ENCODE measurements at places on chromosomes 5 and 9. TPM values are rescaled to one million over a fixed set of nuclear protein-coding genes. Genes with fewer than 3 reads are reported as not detected.

GRCh38 chr9:128245421-128246151 lies 30.2 kb downstream of the GOLGA2 start:
- DNase-seq: no peak

GRCh38 chr5:139742173-139742903 lies 53.3 kb upstream of the PSD2 start:
- DNase-seq: no peak

ZNF608 gene
- not detected for total RNA-seq

- DNase-seq: no peak
Observed at GRCh38 chr5:14469551-14470377, 111.8 kb upstream of the OTULINL start.

ORM1 gene
- total RNA-seq: not detected

DNA sequence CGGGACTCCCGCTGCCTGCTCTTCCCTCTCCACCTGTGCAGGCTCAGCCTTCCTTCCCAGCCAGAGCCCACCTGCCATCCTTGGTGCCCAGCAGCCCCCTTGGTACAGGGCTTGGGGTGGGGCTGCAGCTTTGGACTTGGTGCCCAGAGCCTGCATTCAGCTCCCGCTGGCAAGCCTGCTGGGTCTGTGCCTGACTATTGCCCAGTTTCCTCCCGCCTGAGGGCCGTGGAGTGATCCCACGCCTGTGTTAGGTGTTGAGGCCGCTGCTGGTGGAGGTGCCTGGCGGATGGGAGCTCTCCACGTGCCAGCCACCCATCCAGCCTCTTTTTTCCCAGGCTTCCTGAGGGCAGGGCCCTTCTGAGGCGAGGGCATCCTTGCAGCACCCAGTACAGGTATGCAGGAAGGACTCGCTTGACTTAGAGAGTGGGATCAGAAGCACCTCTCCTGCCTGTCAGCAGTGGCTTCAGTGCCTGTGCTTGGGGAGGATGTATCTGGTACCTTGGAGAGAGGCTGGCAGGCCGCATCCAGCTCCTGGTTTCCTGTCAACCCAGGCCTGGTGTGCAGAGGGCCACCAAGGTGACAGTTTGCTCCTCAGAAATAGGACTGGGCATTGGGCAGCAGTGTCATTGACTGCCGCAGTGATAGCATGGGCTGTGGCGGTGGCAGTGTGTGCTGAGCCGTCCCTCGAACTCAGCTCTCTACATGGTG lies 7.8 kb downstream of the RXRA start:
- no peak for DNase-seq

- no peak for DNase-seq
Observed at GRCh38 chr9:6907772-6908381, 150.1 kb downstream of the KDM4C start.

DNA sequence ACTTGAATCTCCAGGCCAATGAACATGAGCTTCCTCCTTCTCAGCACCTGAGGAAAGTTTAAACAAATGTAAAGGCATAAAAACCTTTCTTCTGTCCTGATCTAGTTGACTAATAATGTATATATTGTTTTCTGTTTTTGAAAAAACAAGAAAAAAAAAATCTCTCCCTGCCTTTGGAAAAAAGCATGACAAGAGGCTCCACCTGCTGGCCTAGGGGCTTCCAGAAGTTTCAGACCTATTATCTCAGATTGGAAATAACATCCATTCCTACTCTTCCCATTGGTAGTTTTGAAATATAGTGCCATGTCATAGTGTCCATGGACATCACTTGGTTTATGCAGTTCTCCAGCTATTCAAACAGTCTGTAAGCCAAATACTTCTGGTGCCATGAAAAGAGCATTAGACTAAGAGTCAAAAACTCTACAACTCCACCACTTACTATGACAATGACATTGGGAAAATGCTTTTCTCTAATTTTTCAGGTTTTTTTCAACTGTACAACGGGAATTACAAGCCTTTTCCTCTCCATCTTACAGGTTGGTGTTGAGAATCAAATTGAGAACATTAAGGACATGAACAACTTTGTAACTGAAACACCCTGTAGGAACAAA lies 409.6 kb upstream of the MPDZ start:
- DNase-seq: no peak

SPAAR gene
- total RNA-seq: not detected

DNA sequence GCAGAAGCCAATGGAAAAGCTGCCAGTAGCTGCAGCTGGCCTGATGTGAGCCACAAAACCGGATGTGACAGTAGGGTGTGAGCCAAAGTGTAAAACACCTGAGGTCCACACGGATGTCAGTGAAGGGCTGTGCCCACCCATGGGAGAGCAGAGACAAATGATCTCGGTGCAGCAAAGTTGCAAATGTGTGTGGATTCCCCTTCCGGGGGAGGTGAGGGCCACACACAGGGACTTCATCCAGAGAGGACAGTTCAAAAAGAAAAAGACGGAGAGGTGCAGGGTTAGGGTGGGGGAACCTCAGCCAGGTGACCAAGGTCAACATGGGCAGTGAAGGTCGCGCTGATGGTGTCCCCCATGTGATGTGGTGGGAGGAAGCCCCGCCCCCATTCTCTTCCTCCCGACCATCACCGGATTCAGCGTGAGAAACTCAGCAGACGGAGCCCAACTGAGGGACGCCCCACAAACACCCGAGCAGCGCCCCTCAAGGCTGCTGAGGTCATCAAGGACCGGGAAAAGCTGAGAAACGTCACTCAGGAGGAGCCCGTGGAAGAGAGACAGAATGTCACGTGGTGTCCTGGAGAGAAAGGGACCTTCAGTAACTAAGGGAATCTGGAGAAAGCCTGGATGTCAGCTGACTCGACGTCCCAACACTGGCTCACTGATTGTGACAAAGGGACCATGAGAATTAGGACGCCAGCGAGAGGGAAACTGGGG lies 11.4 kb upstream of the PTGDS start:
- DNase-seq: peak; percentile 42

- DNase-seq: peak; percentile 7
Observed at GRCh38 chr5:73693573-73694061, 67.6 kb downstream of the ARHGEF28 start.

DNA sequence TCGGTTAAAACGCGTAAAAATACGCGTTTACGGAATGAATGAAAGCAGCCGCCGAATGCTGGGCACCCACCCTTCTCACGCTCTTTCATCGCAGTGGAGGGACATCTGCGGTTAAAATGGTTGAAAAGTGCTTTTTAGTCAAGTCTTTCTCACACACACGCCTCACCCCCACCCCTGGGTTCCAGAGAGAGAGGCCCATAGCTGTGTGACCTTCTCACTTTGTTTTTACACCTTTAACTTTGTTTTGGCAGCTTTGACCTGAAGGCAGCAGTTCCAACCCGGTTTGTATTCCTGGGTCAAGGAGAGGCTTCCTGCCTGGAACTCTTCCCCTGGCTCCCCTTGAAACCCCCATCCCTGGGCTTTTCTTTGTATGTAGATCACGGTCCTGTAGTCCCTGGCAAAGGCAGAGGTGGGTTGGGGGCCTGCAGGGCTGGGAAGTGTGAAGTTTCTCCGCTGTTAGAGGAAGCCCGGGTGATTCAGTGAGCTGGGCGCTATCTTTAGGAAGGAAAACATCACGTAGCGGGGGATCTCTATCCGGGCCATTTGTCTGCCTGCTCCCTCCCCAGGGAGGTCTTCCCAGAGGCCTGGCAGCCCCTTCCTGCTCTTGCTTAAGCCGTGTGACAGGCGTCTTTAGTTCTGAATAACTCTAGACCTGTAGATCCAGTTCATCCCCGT lies 29.6 kb downstream of the SPRY4 start:
- no peak for DNase-seq

DNA sequence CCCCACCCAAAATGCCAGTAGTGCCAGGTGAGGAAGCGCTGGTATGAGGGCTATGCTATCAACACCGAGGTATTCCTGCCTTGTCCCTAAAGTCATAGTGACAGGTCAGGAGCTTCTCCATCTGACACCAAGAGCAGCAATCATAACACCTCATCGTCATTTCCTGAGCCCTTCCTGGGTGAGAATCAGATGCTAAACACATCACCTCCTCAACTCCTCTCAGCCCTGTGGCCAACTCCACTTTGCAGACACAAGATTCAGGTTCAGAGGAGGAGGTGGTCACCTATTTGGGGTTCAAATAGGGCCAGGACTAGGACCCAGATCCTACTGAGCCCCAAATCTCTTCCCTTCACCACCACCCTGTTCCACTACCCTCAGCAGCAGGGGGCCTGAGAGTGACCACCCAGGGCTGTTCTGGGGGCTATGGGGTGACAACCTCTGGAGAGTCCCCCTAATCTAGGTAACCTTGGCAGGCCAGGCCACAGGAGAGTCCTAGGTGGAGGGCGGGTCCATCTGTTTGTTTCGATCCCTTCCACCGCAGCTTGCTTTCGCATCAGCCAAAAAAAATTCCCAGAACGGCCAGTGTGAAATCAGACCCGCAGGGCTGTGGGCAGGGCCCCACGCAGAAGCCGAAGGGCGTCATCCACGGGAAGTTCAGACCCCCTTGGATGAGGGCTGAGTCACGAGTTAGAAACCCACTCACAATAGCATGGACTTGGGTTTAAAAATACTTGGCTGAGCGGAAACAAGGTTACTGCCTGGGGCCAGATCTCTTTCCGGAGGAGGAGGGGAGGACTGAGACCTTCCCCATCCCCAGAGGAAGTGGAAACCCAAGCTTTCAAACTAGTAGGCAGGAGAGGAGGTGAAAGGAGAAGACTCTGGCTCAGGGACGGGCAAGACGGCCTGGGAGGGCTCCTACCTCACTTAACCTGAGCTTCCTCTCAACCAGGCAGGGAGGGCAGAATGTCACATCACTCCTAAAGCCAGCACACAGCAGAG lies 8.7 kb downstream of the STK10 start:
- peak; percentile 70 for DNase-seq

UIMC1 gene
- 49.3 TPM for total RNA-seq

DNA sequence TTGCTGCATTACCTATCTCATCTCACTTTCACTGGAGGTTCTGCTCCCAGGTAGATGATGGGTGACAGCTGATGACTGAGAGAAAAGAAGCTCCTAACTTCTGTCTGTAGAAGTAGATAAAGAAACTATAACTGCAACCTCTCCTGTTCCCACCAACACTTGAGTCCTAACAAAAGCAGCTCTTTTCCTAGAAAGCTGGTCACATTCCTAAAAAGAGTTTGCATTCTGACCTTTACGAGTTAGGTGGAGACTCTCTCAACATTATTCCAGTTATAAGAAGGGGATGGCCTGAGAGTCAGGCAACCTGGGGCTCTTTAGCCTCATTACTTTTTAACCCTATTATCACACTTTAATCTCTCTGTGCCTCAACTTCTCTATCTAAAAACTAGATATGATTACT lies 8.9 kb upstream of the PCAT7 start:
- DNase-seq: no peak

CA9 gene
- 0.40 TPM for total RNA-seq

DNA sequence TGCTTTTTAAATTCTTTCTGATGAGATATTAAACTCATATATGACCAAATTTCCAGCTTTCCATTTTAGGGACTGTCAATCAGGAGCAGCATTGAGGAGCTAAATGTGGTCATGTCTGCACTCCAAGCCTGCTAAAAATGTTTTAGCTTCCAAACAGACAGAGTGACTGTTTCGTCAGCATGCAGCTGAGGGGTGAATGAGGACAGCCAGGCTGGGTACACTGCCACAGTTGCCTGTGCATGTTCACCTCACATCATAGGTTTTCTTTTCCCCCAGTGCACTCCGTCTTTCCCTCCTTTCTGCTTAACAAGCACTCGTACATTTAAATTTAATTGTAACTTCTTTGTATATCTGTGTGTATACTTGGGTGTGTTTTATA lies 138.1 kb downstream of the ARRDC3 start:
- DNase-seq: no peak

GRCh38 chr5:180628211-180628610 lies 21.2 kb downstream of the FLT4 start:
- no peak for DNase-seq

DNA sequence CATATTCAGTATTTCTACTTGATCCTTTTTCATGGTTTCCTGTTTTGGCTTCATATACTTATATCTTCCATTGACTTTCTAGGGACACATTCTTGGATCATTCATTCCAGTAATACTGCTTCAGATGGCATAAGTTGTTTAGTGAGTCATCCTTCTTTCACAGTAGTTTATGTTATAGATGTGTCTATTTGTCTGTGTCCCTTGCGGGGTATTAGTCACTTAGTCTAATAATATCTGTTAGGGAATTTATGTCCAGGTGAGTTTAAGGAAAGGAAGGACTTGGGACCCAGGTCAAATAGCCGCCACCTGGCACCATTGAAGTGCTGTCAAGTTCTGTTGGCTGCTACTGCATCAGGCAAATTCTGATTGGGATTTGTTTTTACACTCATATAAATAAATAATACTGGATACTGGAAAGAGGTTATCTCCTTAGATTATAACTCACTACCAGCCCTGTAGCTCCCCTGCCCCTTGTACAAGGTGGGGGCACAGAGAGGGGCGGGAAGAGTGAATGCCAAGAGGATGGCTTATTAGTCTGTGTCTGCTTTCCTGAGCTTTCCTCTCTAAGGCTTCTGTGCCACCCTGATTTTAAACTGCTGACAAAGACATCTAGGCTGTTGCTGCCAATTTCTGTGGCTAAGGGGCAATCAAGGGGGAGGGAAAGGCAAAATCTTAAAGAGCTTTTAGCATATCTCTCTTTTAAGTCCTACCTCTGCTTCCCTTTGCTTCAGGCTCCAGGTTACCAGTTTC lies 64.9 kb downstream of the CDC42SE2 start:
- no peak for DNase-seq

DNA sequence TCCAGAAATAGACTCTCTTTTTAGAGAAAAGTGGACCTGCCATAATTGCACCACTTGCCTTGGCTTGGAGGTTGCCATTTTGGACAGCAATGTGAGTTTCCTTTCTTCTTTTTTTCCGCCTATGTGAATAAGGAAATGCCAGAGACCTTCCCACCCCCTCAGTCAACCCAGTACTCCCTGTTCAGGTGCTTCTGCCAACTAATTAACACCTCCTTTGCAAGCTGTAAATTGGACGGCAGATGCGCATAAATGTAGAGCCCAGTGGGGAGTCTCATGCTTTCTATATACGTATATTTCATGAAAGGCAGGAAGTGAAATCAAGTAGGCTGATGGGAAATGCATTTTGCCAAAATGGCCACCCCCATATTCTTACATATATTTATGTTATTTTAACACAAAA lies 269.8 kb upstream of the RFX3 start:
- no peak for DNase-seq

TGFBI gene
- total RNA-seq: 0.27 TPM

DNA sequence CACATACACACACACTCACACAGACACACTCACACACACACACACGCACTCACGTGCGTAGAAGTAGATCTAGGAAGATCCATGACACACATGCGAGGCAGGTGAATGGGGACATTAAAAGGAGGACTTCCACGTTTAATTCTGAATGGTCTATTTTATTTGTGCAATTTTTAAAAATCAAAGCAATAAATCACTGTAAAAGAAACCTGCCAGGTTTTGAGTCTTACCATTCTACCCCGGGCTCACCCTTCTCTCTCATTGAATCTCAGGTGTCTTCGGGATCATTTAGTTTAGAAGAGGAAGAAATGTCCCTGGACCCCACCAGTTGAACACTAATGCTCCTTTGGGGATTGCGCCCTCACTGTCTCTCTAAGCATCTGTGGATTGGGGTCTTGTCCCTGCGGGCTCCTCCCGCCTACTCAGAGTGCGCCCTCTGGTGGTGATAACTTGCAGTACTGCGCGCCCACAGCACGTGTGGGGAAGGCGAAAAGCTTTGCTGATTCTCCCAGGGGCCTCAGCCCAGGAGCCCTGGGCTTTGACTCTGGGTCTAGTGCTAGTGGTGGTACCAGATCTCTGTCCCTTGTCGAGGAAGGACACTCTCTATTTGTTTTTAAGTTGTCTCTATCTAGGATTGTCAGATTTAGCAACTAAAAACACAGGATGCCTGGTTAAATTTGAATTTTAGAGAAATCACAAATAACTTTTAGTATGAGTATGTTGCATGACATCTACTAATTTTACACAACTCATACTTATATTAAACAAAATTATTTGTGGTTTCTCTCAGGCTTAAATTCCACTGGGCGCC lies 34.8 kb downstream of the BOD1 start:
- DNase-seq: peak; percentile 45

GRCh38 chr5:10151656-10152055 lies 98.0 kb downstream of the ATPSCKMT start:
- DNase-seq: no peak

All from activated CD4-positive, alpha-beta T cell treated with anti-CD3 and anti-CD28 coated beads, Interleukin-2, amount 10 ng/mL, durations not matched to agents 7 days and 5 days (primary cell).